Activated CD4-positive, alpha-beta T cell treated with anti-CD3 and anti-CD28 coated beads, Interleukin-2, Interleukin-4, amounts not matched to agents 100 ng/mL and 50 ng/mL, durations not matched to agents 16 hours and 8 hours (primary cell): ENCODE measurements at places on chromosomes 13 and 19.

GRCh38 chr19:4993683-4994082, 24.8 kb downstream of the KDM4B start:
- no peak for DNase-seq

- peak; percentile 88 for DNase-seq
Observed at GRCh38 chr13:24220086-24220703, 59.7 kb downstream of the SPATA13 start.

DNA sequence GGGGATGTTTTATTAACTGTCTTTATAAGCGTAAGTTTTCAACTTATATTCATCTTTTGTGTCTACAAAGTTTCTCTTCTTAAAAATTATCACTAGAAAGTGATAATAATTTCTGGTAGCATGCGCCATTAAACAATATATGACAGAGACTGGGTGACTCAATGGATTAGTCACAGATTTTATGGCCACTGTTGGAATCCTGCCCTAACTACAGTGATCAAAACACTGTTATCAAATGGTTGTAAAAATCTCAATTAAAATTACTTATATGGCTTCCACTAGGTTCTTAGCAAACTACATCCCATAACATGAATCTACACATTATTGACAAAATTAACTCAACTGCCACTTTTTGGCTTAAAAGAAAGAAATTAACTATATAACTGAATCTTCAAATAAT, 350.0 kb downstream of the DACH1 start:
- DNase-seq, result no peak

DNA sequence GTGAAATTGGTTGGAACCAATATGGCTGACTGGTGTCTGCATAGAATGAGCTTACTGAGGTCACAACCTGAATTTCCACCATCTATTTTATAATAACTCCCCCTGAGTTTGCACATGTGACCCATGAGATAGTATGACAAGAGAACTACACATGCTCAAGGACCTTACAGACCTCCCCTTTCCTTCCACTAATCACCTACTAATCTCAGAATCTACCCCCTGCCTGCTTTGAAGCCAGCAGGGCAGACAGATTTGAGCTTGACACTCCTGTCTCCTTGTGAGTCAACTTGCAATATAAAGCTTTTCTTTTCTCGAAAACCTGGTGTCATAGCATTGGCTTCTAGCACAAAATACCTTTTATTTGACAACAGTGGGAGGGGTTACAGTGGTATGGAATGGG, 248.4 kb downstream of the RFC3 start:
- DNase-seq, result no peak

- DNase-seq, result no peak
Observed at GRCh38 chr19:41848666-41849065, 3.8 kb downstream of the DMRTC2 start.

DNA sequence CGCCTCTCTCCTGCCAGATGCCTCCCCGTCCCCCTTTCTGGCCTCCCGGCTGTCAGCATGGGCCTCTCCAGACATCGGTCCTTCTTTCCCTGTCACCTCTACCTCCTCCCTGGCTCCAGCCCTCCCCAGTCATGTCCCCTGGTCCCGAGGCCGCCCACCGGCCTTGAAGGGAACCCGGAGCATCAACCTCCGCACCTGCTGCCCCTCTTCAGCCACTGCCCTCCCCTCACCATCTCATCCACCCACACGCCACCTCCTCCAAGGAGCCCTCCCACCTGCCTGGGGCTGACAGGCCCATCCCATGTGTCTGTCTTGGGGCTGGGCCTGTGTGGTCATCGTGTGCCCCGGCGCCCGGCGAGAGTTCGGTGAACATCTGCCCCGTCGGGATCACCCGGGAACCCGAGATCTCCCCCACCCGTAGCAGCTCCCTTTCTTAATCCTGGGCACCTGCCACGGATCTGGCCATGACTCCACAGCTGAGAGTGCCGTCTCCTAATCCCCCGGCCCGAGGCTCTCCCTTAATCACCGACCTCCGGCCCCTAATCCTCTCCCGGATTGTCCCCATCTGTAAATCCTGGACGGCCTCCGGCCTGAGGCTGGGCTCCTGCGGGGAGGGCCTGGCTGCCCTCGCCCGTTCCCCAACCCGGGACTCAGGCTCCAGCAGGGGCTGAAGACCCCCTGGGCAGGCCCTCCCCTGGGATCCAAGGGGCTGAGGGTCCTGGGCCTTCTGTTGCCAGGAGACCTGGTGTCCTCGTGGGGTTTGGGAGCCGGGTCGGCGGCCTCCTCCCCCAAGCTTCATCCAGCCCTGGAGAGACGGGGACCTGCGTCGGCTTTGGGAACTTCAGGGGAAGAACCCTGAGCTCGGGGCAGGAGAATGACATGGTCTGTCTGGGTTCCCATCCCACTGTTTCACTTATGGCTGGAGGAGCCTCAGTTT, 5.9 kb downstream of the HCN2 start:
- DNase-seq, result no peak

GRCh38 chr19:46481223-46481848, 10.0 kb upstream of the PNMA8A start:
- DNase-seq, result no peak

DNA sequence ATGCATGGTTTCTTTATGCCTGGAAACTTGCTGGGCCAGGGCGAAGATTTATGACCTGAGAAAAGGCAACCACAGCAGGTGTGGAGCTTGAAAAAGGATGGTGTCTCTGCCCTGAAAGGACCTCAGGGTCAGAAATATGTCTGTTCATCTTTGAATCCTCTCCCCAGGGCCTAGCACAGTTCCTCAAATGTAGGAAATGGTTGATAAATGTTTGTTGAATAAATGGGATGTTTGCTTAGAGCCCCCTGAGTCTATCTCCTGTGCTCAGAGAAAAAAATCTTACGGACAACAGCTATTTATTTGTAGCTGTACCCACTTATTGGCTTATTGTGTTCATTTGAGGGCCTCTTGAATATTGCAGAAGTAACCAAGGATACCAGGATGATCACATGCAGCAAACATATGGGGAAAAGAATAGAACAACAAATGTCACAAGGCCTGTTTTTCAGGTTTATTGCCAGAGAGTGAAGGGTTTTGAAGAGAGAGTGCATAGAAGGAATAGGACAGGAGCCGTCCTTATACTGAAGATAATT, 114.5 kb downstream of the KLF5 start:
- no peak for DNase-seq

GRCh38 chr19:7533281-7533885, 2.1 kb upstream of the PNPLA6 start:
- no peak for DNase-seq

GRCh38 chr13:40486518-40487163, 179.8 kb downstream of the FOXO1 start:
- no peak for DNase-seq

DNA sequence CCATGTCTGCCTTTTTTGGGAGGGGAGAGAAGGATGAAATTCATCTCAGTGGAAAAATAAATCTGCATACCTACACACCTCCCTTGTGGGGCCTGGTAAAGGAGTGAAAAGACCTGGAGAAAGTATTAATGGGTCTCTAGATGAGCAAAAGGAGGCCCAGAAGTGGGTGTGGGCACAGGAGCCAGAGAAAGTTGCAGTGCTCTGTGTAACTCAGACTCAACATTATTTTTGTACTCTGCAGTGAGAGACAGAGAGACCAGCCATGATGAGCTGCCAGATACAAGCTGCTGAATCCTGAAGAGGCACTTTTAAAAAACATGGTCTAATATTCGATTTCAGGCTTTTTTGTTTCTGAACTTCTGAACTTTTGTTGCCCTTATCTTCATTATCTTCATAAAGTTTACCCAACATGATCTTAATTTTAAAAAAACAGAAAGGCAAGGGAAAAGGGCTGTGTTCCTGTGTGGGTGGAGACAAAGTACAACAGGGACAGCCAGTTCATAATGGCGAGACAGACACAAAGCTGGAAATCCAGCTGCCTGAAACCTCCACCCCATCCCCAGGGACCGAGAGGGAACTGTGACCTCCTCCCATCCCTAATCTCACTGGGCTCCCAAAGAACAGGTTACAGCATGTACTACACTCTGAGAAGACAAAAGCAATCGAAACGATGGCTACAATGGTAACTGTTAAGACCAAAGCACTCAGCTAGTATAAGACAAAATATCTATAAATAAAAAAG, 77.2 kb downstream of the KLF12 start:
- no peak for DNase-seq

GRCh38 chr13:113027566-113027965, 58.6 kb downstream of the MCF2L start:
- no peak for DNase-seq

DNA sequence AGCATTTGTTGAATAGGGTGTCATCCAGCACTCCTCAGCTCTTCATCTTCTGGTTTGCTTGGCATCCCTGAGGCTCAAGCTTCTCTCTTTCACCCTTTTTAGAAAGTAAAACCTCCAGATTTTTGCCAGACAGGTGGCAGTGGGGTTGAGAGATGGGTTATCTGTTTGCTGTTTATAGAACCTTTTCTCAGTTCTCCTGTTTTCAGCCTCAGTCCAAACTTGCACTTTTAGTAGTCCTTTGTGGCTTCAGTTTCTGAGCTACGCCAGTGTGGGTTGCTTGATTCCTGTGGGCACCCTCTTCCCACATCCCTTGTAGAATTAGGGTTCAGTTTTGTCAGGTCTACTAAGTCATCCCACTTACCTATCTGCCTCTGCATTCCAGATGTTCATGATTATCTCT, 147.9 kb downstream of the PAN3 start:
- no peak for DNase-seq

GRCh38 chr13:44397766-44398223, 24.2 kb downstream of the SERP2 start:
- no peak for DNase-seq

DNA sequence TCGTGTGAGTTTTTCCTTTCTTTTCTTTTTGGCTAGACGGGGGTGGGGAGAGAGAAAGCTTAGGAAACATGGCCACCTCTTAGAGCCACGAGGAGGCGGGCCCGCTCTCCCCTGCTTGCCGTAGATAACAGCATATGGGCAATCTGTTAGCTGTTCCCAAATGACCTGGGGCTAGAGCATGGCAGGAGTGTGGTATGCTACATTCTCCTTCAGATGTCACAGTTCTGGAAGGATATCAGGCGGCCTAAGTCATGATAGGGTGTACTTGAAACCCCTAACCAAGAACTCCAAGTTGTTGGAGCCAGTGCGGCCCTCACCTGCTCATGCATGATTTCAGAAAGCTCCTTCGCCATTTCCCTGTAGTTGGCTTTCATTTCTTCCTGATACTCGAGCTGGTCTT, 44.3 kb upstream of the SLC15A1 start:
- no peak for DNase-seq

DNA sequence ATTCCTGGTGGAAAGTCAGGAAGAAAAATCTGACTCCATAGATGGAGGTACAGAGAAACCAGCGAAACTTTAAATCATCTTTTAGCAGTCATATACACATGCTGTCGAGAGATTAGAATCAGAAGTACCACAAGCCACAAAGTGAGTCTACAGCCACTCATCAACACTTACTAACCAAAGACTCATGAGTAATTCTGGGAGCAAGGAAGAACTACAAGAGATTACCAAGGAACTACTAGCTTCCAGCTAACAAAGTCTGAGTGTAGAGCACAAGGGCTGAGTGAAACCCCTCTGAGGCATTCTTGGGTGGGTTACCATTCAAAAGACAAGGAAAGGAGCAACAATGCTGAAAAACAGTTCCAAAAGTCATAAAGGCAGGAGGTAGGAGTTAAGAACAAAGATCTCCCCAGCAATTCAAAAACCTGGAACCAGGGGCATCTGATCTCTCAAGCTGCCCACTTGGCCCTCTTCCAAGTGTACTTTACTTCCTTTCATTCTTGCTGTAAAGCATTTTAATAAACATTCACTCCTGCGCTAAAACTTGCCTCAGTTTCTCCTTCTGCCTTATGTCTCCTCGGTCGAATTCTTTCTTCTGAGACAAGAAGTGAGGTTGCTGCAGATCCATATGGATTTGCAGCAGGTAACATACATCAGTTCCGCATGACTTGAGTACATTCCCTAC, 13.0 kb downstream of the RBM26 start:
- peak; percentile 82 for DNase-seq

DNA sequence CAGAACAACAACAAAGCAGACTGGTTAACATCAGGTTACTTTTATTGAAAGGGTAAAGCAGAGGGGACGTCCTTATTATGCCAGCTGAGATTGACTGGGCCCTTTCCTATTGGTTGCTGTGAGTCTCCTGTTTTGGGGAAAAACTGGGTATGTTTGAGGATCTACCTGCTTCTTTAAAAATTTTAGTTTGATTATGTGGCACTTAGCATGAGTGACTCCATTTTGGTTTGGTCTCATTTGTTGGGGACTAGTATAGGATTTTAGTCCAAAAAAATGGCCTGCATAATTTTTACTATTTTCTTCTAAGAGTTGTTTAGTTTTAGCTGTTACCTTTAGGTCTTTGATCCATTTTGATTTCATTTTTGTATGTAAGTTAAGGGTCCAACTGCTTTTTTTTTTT, 14.4 kb downstream of the ZNF627 start:
- DNase-seq, result no peak

DNA sequence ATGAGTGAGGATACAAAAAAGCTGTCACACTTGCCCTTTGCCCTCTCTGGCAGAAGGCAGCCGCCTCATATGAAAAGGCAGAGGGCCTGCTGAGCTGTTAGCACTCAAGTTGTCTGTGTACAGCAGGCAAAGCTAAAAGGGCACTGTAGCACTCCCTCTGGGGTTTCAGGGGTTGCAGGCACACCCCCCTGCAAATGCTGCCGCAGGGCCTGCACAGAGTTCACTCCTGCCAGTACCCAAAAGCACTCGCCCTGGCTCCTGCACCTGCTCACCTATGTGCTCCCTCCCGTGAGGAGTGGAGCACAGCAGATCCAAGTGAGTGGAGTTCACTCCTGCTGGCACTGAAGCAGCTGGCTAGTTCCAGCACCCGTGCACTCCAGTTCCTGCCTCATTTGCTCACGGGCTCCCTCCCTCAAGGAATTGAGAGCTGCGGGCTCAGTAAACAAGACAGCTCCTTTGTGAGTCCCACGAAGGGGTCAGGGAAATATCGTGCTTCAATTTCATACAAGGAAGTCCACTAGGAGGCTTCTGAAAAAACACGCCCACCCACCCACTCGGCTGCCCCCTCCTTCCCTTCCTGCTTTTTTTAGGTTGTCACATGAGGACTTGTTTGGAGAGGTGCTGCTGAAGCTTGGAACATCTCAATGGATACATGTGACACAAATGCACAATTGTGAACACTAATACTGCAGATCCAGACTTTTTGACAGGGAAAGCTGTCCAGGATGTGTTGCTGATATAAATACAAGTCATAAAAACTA, 9.9 kb upstream of the RCBTB2 start:
- DNase-seq, result no peak

DNA sequence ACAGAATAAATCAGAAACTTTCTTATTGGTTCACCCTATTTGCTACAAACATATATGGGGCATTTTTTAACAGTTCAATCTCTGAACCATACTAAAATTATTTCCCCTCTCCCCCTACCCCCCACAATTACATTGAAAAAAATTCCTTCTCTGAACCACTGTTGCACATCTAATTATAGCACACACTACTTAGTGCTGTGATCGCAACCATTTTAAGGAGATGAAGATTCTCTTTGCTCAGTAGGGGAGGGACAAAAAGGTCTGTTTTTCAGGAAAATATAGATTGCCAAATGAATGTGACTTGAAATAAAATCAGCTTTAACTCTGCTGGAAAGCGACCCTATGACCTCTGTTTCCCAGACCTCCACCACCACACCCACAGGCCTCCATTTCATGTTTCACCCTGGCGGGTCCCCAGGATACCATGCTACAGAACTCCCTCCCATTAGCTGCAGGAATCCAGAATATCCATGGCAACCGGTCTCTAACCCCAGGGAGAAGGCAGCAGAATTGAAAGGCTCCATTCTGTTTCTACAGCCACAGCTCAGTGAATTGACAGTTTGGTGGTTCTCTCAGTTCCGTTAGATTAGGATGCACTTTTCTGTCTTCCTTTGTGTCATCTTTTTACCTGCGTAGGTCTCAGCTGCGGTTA, 286.3 kb downstream of the TBC1D4 start:
- DNase-seq, result no peak

GRCh38 chr19:50669302-50670101, 20.3 kb downstream of the C19orf81 start:
- DNase-seq, result peak; percentile 28
